ENCODE measurements at places on chromosomes 3 and 15.

- no peak for DNase-seq
Observed at GRCh38 chr3:147132168-147132567, 274.2 kb downstream of the ZIC4 start.

GRCh38 chr3:73765878-73766545 lies 141.3 kb upstream of the PDZRN3 start:
- no peak for DNase-seq

DNA sequence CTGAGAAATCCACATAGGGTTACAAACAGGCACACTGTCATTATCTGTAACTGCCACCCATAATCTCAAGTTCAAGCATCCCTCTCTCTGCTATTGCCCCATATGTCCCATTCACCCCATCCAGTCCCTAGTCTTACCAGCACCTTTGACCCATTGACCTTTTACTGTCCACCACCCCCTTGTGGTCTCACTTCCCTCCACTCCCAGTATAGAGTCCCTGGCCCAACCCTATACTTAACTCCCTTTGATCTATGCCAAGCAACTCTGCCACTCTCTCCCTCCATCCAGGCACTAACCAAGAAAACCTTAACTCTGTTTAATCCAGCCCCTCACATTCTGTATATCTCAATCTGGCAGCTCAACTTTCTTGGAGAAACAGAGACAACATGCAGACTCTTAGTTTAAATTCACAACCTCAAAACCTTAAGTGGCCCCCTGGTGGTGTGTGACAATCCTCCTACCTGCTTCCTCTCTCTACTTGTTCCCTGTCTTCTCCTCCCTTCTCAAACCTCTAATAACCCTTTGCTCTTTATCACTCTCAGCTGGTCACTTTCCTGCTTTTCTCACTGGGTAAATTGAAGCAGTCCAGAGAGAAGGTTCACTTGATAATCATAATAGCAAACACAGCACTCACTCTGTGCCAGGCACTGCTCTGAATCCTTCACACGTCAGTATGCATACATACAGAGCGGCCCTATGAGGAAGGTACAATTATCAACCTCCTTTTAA lies 162.7 kb downstream of the STT3B start:
- no peak for DNase-seq

- no peak for DNase-seq
Observed at GRCh38 chr15:51205050-51205975, 110.6 kb upstream of the TNFAIP8L3 start.

Data from sciatic nerve (tissue), 2 donors.